Activated naive CD4-positive, alpha-beta T cell (primary cell): ENCODE measurements at places on chromosomes 13 and 19.
A peak's percentile ranks its signal among the peaks of the same experiment; 100 is the strongest.

DNA sequence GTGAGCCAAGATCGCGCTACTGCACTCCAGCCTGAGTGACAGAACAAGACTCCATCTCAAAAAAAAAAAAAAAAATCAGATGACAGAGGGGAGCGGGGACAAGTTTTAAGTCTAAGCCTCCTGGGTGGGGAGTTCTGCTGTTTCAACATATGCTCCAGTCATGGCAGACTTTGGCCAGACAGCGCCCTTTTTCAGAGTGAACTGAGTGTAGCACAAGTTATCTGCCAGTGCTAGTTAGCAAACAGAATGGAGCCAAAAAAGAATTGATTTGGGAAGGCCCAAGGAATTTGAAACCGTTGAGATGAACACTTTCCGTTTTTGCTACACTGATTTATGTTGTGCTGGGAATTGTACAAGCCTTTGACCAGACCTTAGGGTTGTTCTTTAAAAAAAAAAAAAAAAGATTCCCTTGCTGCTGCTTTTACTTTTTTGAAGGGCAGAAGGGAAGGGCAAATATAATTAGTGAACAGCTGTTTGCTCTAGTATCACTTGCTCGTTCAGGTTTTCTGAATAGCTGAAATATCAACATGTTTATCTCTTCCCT, 5.7 kb downstream of the ACTN4 start:
- DNase-seq = no peak

GRCh38 chr19:51093101-51093500, 10.4 kb upstream of the KLK14 start:
- DNase-seq = no peak

- DNase-seq = no peak
Observed at GRCh38 chr13:112376050-112376681, at the start of gene SPACA7. Gene SPACA7, plus strand, starts transcription at chr13:112376355. Its CDS starts 31 bp downstream, at chr13:112376386.

- peak; percentile 64 for DNase-seq
Observed at GRCh38 chr19:12806242-12807081, at the start of gene RNASEH2A. Gene RNASEH2A, plus strand, starts transcription at chr19:12806584. Its CDS starts 90 bp downstream, at chr19:12806674.

DNA sequence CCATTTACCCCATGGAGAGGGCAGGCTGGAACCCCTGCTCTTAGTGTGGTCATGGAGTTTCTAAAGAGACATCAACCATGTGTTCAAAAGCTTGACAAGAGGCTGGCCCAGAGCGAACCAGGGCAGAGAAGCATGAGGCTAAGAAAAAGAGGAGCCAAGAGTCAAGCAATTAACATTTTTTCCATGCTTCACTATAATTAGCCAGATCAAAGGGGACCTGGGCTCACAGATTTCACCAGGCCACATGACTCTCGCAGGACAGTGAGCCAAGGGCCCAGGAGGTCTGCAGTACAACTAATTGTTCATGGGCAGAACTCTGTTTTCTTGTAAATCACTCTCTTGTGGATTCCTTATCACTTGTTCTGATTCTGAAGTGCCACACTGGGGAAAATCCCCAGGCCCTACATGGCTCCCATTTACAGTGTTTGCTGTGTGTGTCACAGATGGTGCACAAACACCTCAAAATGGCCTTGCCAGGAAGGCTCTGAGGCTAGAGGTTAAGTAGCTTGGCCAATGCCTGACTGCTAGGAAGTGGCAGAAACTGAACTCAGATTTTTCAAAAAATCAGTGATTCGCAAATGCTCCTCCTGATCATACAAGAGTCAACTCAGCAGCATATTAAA, 101.2 kb downstream of the LHFPL6 start:
- no peak for DNase-seq

DNA sequence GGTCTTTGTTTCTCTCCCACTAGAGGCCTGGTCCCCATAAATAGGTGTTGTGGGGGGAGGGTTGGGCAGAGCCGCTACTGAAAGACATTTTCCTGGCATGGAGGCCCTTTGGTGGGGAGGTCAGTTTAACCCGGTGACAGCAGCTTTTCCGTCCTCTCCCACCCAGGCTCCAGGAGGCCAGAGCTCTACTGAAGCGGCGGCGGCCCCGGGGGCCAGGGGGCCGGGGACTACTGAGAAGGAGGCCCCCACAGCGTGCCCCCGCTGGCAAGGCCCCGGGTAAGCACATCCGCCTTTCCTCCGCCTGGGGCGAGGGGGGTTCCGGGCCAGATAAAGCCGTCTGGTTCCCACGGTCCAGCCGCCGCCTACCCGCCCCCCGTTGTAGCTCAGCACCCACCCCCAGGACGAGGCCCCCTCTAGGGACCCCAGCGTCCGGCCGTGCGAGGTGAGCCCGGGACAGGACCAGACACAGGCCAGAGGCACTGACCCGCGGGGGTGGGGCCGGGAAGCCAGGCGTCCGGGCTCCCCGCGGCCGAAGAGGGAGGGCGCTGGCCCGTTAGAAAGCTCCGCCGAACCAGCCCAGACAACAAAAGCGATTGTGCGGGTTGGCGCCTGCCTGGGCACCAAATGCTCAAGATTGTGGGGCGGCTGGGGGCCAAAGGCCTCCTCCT, 1.1 kb upstream of the LTBP4 start:
- no peak for DNase-seq

GRCh38 chr19:8423817-8424223, 10.7 kb downstream of the MARCHF2 start:
- DNase-seq = no peak

DNA sequence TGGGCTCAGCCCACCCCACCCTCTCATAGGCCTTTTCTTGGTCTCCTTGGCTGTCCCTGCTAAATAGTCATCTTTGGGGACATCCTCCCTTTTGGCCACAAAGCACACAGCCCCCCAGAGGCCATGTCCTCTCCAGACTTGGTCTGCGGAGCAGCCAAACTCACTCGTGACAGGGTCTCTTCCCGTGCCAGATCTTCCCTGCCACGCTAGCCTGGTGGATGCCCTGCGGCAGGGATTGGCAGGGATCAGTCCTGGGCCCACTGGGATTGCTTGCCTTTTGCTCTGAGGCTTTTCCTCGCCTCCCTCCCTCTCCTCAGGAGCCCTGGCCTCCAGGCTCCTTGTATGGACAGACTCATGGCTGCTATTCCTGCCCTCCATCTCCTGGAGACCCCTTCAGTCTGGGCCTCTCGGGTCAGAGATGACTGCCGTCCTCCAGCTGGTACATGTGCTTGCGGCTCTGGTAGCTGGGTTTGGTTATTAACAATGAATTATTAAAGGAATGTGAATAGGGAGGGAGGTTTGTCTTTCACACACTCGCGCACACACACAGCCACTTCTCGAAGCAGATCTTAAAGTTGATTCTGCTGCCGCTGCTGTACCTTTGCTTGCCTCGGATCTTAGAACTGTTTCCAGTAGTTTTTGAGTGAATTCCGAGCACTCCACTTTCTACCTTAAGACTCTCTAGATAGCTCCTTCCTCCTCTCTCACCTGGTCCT, 45.1 kb downstream of the NFIX start:
- DNase-seq = no peak

DNA sequence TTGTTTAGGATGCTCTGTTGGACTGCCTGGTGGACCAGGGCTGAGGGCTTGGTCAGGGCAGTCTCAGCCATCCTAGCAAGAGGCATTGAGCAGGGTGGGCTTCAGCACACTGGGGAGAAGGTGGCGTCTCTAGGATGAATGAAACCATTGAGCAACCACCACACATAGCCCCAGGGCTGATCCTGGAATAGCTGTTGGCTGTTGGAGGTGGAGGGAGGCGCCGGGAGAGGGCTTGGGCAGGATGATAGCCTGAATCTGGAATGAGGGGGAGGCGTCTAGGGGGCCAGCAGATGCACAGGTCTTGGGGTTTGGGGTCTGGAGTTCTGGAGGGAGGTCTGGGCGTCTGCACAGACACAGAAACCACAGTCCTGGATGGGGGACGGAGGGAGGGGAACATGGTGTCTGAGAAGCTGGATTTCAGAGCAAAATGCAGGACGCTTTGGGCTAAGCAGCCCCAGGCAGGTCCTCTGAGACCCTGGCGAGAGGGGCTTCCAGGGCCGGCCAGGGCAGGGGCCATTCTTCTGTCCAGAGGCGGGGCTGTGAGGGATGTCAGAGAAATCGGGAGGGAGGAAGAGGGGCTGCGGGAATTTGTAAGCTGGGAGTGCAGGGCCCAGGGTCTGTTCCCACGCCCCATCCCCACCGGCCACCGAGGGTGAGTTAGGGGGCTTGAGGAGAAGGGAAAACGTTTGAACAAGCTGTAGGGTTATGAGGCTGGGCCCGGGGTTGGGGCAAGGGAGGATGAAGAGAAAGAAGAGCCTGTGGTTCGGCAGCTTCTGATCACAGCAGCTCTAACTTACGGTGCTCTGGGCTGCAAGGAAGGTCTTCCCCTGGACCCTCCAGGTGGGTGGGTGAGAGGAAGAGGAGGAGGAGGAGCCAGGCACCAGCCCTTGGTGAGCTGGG, 5.2 kb downstream of the TRAPPC5 start:
- DNase-seq = no peak

DNA sequence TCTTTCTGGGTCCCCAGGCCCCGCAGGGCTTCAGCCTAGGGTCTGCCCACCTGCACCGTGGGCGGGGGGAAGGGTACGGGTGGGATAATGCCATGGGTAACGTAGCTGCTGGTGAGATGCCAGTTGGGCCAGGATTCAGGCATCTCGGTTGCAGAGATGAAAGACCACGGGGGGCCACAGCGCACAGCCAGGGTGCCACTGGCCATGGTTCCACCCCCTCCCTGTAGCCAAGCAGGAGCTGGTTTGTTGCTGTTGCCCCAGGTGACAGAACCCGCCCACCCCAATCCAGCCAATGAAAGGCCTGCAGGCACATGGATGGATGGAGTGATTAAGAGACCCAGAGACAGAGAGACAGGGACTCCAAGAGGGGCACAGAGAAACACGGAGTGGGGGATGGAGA, 1.0 kb upstream of the CGB7 start:
- DNase-seq = no peak
